ENCODE measurements at places on chromosomes 4 and X.

DNA sequence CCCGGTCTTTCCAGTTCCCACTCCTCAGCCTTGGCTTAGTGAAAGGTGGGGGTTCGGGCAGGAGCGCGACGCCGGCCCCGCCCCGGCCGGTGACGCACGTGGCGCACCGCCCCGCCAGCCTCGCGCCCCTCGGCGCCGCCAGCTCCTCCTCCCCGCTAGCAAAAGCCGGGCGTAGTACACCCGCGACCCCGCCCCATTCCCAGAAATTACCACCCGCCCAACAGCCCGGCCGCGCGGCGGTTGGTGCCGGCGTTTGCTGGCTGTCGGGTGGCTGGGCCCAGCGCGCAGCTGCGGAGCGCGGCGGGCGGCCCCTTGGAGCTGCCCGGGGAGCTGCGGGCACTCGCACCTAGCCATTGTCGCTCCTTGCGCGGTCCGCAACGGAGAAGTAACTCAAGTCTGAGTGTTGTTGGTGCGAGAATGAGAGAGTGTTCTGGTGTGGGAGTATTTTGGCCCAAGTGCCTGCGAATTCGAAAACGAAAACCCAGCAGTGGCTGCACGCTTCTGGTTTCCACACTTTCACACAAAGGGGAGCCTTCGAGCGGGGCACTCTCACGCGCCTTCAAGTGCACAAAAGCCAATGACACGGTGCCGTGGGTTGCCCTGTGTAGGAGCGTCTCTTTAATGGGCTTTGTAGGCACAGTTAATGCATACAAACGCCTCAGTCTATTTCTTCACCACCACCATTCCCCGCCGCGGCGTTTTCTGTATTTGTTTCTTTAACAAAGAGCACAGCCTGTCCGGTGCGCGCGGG lies 1.0 kb upstream of the ELF2 start:
- peak; percentile 78 for DNase-seq

DNA sequence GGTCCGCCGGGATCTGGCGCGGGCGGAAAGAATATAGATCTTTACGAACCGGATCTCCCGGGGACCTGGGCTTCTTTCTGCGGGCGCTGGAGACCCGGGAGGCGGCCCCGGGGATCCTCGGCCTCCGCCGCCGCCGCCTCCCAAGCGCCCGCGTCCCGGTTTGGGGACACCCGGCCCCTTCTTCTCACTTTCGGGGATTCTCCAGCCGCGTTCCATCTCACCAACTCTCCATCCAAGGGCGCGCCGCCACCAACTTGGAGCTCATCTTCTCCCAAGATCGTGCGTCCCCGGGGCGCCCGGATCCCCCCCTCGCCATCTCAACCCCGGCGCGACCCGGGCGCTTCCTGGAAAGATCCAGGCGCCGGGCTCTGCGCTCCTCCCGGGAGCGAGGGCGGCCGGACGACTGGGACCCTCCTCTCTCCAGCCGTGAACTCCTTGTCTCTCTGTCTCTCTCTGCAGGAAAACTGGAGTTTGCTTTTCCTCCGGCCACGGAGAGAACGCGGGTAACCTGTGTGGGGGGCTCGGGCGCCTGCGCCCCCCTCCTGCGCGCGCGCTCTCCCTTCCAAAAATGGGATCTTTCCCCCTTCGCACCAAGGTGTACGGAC lies 482 bp upstream of the SHOX start:
- DNase-seq, result no peak

- no peak for DNase-seq
Measured at GRCh38 chrX:32084757-32085156, 1012.9 kb upstream of the FTHL17 start.

GRCh38 chr4:7650606-7651385 lies 216.1 kb upstream of the PSAPL1 start:
- no peak for DNase-seq

DNA sequence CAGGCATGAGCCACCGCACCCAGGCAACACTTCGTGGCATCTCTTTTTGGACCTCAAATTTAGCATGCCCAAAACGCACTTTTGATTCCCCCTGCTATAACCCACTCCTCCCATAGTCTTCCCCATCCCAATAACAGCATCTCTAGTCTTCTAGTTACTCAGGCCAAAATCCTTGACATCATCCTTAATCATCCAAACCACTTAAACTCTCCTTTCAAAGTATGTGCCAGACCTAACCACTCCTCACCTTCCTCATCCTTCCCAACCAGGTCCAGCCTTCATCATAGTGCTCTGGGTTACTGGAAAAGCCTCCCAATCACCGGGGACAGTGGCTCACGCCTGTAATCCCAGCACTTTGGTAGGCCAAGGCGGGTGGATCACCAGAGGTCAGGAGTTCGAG lies 41.9 kb downstream of the AFAP1 start:
- DNase-seq, result no peak

DNA sequence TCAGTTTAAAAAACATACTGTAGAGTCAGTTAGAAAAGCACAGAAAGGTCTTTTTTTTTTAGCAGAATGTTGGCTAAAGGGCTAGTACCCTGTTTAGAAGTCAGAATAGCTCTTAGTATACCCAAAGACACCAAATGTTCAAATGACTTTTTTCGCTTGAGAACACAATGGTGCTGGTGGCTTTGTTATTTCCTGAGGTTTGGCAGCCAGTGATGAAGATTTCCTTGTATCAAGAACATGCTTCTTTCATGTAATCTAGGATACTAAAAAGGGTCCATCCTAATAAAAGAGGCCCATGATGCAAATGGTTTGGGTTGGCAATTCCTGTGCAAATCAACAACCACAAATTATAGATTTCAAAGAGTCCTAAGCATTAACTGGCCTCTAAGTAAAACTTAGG lies 21.1 kb upstream of the CD40LG start:
- DNase-seq, result no peak

GRCh38 chr4:120158046-120158445 lies 91.4 kb upstream of the MAD2L1 start:
- no peak for DNase-seq

- no peak for DNase-seq
Measured at GRCh38 chr4:8272472-8273428, 3.2 kb downstream of the HTRA3 start.

DNA sequence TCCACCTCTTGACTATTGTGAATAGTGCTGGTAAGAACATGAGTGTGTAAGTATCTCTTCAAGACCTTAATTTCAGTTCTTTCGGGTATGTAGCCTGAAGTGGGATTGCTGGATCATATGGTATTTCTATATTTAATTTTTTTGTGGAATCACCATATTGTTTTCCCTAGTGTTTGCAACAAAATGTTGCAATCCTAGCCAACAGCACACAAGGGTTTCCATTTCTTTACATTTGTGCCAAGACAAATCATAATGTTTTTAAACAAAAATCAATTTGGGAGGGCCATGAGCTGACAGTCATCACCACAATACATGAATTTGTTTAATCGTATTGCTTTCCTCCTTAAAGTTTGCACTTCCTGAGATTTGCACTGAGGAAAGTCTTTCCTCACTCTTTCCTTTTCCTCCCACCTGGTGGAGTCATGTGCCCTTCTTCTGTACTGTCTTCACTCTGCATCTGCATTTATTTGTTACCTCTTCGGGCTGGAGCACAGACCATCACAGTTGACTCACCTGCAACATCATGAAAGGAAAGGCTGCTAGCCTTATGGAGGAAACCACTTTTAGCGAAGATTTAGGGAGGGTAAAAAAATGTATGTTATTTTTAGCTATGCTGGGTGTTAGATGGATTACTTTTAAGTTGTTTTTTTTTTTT lies 269.4 kb downstream of the DCTD start:
- DNase-seq, result no peak
